ENCODE measurements at places on chromosomes 5 and 9.

- no peak for DNase-seq
These were observed 400.3 kb downstream of the EBF1 start for GRCh38 chr5:158699298-158699880.

- DNase-seq, result no peak
These were observed 242.6 kb upstream of the PAPPA start for GRCh38 chr9:115910959-115911358.

DNA sequence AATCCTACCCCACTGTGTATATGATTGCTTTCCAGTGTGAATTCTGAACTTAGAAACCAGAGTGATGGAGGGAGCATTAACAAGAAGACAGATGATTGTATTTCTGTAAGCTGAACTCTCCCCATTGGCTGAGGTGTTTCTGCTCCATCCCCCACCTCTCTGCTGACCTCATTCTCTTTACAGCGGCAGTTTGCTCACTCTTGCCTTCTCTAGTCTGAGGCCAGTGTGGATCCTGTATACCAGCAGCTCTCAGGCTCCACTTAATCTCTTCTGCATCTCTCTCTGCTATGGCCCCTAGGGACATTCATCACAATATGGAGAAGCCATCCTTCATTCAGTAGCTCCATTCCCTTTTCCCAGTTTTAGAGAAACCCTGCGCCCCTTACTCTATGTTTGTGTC lies 358.8 kb downstream of the MAN2A1 start:
- DNase-seq, result no peak

GRCh38 chr9:107733523-107733894 lies 243.9 kb upstream of the KLF4 start:
- DNase-seq, result peak; percentile 89

DNA sequence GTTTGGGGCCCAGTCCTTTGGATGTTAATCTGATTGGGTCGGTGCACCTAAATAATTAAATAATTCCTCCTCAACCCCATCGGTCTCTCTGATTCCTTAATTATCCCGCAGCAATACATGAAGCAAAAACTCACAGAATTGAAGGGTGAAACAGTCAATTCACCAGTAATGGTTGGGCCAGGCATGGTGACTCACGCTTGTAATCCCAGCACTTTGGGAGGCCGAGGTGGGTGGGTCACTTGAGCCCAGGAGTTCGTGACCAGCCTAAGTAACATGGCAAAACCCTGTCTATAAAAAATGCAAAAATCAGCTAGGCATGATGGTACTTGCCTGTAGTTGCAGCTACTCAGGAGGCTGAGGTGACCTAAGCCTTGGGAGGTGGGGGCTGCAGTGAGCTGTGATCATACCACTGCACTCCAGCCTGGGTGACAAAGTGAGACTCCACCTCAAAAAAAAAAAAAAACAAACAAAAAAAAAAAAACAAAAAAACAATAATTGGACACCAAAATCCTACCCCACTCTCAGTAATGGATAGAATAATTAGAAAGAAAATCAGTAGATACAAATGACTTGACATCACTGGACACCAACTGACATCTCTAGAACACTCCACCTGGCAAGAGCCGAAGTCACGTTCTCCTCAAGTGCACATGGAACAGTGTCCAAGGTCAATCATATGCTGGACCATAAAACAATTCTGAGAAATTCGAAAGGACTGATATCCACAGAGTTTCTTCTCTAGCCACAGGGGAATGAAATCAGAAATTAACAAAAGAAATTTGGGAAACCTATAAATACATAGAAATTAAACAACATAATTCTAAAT lies 5.3 kb downstream of the ABO start:
- DNase-seq, result no peak

DNA sequence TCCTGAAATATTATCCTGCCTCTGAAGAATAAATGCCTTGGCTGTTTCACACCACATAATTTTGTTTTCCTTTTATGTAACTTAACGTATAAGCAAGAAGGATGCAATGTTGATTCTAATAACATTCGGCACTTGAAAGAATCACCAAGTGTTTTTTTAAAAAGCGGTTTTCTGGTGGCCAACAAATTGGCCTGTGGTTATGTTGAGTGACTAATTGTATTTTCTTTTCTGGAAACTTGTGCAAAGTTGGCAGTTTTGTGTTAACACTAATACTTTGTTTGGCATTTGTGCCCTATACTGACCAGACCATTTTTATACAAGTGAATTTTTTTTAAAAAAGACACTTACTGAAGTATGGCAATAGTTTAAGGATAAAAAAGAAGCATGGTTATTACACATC lies 452.7 kb downstream of the BNC2 start:
- DNase-seq, result peak; percentile 80

- no peak for DNase-seq
These were observed 4.3 kb downstream of the EEIG1 start for GRCh38 chr9:127976498-127976897.

GRCh38 chr5:9850456-9850855 lies 220.3 kb upstream of the TAS2R1 start:
- no peak for DNase-seq

DNA sequence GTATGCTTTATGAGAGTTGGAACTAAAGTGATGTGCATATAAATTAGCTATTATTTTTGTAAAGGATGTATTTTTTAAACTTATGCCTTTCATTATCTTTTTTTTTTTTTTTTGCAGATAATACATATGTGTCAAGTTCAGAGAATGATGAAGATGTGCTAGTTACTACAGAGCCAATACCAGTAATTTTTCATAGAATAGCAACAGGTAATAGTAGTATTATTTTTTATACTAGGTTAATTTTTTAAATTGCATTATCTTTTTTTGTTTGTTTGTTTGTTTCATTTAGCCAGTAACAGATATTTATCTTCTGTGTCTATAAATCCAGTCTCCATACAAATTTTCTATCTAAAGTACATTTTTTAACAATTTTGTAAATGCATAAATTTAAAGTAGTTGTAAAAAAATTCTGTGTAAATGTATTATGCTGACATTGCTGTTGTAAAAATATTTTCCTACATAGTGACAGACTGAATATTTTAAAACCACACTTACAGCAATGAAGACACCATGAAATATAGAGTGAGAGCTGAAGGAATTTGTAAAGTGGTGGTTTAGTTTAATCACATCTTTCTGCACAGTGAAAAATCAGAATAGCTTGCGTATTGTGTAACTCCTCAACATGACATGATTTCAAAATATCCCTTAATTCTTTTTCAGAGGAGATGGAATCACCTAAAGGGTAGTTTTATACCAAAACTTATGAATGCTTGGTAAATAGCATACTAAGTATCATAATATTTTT lies 93.3 kb downstream of the PARP8 start:
- no peak for DNase-seq

DNA sequence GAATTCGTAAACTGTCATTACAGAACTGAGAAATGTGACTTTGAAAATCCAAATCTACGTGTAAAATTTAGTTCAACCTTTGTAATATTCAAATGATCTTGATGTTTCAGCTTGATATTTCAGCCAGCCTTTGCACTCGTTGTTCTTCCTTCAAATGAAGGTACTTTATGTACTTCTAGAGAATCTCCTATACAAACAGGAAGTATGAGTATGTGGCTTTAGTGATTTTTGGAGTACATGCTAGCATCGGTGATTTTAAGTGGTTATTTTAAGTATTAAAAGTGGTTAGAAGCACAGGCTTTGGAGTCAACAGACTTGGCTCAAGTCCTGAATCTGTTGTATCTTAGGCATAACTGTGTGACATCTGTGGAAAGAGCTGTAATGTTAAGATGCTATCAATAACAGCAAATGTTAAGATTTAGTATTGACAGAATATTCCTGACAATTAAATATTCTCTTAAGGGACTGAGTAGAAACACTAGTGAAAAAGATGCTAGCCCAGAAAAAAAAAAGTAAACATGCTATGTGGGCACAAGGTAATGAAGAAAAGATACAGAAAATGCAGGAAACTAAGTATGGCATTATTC lies 398.0 kb downstream of the ADGRV1 start:
- peak; percentile 3 for DNase-seq

GRCh38 chr5:485113-485945 lies 38.9 kb downstream of the SLC9A3 start:
- no peak for DNase-seq

DNA sequence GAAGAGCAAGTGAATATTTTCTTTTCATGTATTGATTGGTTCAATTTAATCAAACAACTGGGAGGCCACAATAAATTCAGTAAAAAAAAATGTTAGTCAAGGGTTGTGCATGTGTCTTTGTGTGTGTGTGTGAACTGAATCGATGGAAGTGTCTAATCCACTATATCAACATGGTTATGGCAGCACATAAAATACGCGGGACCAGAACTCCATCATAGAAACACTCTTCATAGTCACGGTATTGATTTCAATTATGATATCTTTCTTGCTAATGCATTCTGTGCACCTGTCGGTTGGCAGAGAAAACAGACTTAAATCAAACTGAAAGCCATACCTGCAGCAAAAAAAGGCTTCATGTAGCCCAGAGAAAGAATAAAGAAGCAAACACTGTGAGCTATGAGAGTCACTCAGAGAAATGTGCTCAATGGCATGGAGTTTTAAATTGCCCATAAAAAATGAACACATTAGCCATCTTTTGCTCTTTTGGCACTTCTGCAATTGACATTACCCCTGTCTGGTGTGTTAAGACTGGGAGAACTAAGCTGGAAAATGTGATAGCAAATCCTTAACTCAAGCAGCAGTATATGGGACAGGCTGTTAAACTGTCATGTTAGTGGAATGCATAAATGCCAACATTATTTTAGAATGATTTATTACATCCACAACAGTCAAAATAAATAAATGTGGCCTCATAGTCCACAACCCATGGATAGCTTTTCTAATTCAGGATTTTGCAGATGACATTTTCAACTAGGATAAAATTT lies 642.4 kb upstream of the C9orf72 start:
- no peak for DNase-seq

- no peak for DNase-seq
These were observed 867 bp downstream of the SYK start for GRCh38 chr9:90802386-90802985.

DNA sequence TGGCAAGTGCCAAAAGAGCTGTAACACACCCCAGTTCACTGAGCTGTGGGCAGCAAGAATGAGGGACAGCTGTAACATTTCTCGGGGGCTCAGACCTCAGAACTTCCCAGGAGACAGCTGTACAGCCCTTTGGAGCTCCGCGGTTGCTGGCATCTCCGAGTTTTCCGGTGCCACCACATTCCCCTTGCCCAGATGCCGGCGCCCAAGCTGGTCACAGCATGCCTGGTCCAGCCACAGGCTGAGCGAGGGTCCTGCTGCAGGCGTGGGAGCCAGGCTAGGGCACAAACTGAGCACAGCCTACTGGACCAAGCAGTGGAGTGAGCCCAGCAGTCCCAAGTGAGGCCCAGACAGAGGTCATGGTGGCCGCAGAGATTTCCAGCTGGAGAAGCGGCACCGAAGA lies 797.7 kb upstream of the EDIL3 start:
- no peak for DNase-seq

- no peak for DNase-seq
These were observed 8.5 kb downstream of the LCN9 start for GRCh38 chr9:135671591-135672041.

GRCh38 chr5:37875051-37875787 lies 35.4 kb upstream of the GDNF start:
- peak; percentile 93 for DNase-seq

- DNase-seq, result no peak
These were observed 106.0 kb downstream of the ADRB2 start for GRCh38 chr5:148932355-148932935.

DNA sequence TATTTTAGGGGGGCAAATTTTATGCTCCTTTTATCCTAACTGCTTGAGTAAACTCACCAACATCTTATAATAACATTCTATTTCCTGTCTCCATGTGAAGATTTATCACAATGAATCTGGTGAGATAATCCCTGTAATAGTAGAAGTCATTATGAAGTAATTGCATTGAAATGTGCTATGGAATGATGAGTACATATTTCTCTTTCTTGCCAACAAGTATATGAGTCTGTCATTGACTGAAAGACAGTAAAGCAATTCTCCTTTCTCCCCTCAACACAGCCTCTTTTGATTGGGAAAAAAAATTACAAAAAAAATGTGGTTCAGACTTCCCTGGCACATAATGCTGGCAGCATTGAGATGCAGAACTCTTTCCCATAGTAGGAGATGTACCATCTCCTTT lies 459.2 kb upstream of the RGMB start:
- DNase-seq, result peak; percentile 89

- DNase-seq, result peak; percentile 4
These were observed 1072.6 kb upstream of the NUDT12 start for GRCh38 chr5:104635227-104635626.

DNA sequence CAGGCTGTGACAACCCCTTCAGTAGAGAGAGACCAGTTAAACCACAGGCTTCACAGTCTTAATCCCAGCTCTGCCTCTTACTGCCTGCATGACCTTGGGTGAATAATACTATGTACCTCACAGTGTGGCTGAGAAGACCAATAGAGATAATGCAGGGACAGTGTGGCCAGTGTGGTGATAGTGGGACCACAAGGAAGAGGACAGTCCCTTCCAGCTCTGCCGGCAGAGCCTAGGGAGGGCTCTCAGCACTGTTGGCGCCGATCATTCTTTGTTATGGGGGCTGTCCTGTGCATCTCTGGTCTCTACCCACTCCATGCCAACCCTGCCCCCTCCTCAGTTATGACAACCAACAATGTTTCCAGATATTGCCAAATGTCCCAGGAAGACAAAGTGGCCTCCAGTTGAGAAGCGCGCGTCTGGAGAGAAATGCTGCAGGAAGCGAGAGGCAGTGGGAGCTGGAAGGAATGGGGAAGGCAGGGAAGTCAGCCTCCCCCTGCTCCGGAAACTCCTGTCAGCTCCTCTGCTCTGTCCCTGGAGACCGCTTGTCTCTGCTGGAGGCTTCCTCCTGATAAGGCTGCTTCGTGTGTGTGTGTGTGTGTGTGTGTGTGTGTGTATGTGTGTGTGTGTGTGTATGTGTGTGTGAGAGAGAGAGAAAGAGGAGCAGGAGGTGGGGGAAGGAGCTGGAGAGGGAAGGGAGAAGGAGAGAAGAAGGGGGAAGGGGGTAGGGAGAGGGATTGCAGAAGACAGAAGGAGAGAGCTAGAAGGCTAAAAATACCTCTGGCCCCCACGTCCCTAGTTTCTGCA lies 31.8 kb upstream of the FABP6 start:
- peak; percentile 38 for DNase-seq

GRCh38 chr9:131773911-131774379 lies 34.1 kb upstream of the RAPGEF1 start:
- peak; percentile 62 for DNase-seq

DNA sequence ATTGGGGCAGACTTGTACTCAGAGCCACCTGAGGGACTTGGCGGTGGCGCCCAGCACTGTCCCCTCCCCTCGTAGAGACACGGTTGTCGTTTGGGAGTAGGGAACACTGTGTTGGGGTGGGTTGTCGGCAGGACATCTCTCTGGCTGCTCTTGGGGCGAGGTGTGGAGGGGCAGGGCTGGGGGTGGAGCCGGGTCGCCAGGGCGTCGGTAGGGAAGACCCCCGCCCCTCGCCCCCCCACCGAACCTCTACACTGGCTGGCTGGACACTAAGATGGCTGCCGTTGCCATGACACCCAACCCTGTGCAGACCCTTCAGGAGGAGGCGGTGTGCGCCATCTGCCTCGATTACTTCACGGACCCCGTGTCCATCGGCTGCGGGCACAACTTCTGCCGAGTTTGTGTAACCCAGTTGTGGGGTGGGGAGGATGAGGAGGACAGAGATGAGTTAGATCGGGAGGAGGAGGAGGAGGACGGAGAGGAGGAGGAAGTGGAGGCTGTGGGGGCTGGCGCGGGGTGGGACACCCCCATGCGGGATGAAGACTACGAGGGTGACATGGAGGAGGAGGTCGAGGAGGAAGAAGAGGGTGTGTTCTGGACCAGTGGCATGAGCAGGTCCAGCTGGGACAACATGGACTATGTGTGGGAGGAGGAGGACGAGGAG lies 778 bp downstream of the TRIM41 start:
- no peak for DNase-seq
